ENCODE measurements at places on chromosomes 7 and 10.

- DNase-seq, result no peak
Measured at GRCh38 chr7:19369806-19370205, 224.6 kb upstream of the FERD3L start.

GRCh38 chr10:89644691-89644966, 413 bp downstream of the PANK1 start:
- no peak for DNase-seq

DNA sequence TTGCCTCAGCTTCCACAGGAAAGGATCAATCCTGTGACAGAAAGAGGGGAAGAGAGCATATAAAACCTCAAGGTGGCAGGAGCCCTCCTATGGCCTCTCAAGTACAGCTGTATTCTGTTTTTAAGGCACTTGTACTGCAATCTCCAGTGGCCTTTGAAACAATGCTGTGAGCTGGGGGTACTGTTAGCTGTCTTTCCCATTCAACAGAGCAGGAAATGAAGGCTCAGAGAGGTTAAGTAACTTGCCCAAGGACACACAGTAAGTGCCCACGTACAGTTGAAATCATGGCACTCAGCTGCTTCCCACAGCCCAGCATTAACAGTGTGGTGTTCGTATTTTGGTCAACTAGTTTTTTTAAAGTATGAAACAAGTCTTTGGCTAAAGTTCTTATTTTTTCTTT, 34.0 kb downstream of the DUSP5 start:
- no peak for DNase-seq

- no peak for DNase-seq
Measured at GRCh38 chr7:141906285-141906684, 9.9 kb upstream of the OR9A4 start.

- DNase-seq, result no peak
Measured at GRCh38 chr10:33820531-33820930, 486.1 kb upstream of the NRP1 start.

- DNase-seq, result no peak
Measured at GRCh38 chr10:104026762-104027161, 58.9 kb downstream of the COL17A1 start.

DNA sequence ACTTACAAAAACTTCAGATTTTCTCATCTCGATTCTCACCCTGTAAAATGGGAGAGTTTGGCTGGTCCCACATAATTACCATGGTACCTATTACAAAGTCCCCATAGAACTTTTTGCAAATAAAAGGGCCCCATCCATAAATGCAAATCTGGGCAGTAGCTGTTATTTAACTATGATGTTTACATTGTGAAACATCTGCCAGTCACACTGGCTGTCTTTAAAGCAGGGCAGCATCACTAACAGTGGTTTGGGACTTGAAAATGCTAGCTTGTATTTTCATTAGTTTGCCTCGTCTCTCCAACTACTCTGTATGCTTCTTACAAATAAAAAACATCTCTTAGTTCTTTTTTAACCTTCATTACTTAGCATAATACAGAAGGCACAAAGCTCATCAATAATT, 240.7 kb downstream of the FZD1 start:
- no peak for DNase-seq

DNA sequence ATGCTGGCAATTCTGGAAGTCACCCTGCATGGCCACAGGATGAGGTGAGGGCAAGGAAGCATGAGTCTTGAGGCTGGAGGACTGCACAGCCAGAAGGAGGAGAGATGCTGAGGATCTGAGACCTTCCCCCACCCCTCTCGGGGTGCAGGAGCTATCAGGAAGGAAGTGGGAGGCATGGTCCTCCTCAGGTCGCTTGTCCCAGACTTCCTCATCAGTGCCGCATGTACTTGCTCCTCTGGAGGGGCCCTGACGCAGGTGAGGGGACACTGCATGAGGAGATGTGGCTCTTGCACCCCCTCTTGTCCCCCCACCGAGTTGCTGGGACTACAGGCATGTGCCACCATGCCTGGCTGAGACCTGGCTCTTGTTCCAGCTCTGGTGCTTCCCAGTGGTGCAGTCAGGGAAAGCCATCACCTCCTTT, 5.7 kb upstream of the ZMIZ1 start:
- no peak for DNase-seq

DNA sequence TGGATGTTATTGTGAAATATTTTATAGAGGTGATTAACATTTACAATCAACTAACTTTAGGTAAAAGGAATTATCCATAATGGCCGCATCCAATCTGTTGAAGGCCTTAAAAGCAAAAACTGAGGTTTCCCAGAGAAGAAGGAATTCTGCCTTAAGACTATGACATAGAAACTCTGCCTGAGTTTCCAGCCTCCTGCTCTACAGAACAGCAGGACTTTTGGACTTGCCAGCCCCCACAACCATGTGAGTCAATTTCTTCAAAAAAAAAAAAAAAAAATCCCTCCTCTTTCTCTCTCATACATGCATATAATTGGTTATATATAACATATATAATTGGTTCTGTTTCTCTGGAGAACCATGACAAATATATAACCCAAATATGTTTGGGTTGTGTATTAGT, 15.4 kb downstream of the SLC25A28 start:
- DNase-seq, result no peak

GRCh38 chr10:124094419-124094785, 1.0 kb upstream of the CHST15 start:
- no peak for DNase-seq

DNA sequence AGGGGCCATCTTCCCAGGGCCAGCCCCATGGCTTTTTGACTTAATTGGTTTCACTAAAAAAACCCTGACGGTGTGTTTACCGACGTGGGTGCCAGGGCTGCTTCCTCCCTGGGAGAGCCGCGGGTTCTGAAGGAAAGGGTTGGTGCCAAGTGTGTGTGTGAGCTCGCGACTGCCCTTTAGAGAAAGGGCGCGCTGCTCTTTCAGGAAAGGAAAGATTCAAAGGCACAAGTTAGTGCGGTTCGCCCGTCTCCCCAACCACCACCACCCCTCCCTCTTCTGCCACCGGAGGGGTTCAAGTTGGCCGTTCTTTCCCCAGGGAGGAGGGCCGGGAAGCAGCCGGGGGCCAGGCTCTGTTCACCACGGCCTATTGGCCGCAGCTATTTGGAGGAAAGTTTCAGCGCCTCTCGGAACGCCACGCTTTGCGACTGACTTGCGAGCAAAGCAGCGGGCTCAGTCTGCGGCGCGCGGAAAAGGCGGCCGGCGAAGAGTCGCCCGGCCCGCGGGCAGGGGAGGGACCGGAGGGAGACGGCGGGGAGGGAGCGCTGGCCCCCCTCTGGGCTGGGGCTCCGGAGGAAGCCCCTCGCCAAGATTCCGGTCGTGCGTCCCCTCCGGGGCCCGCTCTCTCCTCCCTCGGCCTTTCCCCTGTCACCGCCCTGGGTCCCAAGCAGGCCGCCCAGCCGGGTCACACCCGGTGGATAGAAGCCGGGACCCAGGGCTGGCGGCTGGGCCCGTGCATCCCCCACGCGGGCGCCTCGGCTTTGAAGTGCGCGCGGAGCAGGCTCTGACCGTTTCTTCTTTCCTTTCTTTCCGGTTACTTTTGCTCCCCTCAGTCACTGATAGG, 165.9 kb upstream of the PPP1R3A start:
- peak; percentile 71 for DNase-seq

GRCh38 chr7:51082096-51082840, 234.3 kb downstream of the COBL start:
- DNase-seq, result no peak

- no peak for DNase-seq
Measured at GRCh38 chr7:99156649-99157048, 12.7 kb upstream of the SMURF1 start.

GRCh38 chr10:117782276-117782675, 239.7 kb downstream of the EMX2 start:
- DNase-seq, result no peak

DNA sequence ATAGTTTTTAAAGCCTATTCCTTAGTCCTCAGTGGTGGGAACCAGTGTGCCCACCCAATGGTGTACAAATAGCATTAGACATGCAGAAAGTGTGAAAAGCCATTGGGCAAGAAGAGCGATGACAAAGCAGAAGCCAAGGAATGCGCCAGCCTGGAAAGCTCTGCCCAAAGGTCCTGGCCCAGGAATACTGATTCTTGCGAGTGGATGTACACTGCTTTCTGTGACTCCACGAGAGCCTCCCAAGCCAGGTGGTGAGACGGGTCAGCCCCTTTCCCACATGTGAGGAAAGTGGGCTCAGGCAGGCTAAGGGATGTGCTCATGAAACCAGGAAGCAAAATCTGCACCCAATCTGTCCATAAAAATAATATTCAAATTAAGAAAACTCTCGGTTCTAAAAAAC, 106.6 kb downstream of the ADCY1 start:
- peak; percentile 40 for DNase-seq

DNA sequence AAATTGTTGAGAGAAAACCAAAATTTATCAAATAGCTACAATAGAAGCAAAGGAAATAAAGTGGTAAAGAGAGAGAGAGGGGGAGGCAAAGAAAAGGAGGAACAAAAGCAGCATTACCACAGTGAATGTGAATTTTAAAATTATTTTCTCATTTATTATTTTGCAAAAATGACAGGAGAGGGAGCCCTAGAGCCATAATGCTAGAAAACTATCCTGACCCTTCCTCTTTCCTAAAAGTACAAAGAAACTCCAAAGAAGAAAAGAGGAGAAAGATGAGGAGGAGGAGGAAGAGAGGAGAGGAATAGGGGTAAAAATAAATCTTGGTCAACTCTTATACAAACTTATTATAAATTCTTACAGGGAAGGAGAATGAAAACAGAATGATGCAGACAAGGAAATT, 921.5 kb downstream of the NRG3 start:
- no peak for DNase-seq

GRCh38 chr7:148894591-148894990, 10.5 kb upstream of the EZH2 start:
- DNase-seq, result no peak

DNA sequence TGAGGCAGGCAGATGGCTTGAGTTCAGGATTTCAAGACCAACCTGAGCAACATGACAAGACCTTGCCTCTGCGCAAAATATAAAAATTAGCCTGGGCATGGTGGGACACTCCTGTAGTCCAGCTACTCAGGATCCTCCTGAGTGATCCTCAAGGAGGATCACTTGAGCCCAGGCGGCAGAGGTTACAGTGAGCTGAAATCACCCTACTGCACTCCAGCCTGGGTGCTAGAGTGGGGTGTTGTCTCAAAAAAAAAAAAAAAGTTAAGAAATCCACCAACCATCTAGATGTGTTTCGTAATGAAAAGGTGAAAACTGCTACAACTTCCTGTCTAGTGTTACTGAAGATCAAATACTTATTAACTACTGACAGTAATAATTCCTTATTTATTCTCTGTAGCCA, 8.1 kb downstream of the GLCCI1 start:
- no peak for DNase-seq

DNA sequence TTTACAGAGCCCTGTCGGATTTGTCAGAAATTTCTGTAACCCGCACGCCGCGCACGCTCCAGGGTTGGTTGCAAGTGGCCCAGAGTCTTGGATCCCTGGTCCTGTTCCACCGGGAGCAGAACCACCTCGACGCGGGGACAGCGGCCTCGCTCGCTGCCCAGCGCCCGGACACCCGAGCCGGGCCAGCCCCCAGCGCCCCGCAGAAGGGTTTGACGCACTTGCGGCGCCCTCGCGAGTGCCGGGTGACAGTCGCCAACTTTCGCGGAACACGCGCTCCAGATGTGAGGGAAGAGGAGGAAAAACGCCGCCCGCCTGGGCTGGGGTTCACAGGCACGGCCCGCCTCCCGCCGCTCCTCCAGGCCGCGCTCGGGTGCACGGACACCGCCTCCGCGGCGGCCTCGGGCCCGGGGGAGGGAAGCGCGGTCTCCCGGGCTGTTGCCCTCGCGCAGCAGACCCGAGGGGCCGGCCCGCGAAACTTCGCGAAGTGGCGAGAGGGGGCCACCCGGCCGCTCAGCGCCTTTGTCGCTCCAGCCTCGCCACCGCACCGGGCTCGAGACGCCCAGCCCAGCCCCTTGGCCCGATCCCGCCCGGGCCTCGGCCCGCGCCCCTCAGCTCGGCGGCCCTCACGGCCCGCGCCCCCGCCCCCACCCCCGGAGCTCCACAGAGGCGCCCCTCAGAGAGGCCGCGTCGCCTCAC, 514 bp downstream of the RNF216 start:
- no peak for DNase-seq

- DNase-seq, result peak; percentile 67
Measured at GRCh38 chr7:114083166-114084001, 164.6 kb upstream of the PPP1R3A start.

DNA sequence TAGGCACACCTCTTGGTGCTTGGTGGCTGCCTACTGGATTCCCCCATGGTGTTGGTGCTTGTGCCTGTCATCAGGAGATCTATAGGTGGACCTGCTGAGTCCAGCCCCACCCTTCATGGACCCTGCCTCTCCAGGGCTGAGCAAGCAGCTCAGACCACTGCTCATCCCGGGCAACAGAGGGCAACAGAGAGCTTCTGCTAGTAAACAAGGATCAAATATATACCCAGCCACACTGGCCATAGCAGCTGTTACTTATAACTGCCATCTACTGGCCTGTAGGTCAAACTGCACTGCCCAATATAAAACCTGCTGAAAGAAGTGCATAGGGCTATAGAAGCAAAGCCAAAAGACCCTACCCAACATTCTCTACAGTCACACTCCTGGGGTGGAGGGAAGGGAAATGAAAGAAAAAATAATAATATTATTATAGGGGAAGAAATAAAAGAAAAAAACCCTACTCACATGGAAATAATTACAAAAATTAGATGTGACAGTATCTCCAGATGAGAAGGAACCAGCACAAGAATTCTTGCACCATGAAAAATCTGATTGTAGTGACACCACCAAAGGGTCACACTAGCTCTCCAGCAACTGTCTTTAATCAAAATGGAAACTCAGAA, 54.9 kb upstream of the ZNF800 start:
- no peak for DNase-seq

DNA sequence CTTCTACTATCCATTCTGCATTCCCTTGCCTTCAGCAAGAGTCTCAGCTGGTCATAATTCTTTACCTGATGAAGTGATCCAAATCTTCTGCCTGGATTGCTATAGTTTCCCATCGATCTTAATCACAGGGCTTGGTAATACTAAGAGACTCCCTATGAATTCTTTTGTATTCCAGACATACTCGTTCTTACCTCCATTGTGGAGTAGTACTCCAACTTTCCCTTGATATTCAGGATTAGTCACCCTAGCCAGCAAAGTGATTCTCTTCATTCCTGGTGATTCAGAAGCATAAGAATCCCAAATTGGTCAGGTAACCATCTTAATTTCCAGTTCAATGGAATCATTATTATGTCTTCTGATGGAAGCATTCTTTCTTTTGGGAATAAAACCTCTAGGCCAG, 96.7 kb downstream of the TWIST1 start:
- DNase-seq, result no peak

GRCh38 chr7:31437250-31437865, 76.5 kb upstream of the ITPRID1 start:
- DNase-seq, result no peak

- DNase-seq, result no peak
Measured at GRCh38 chr7:142835487-142835886, 19.4 kb upstream of the EPHB6 start.
